ENCODE measurements at places on chromosomes 2 and 18.

DNA sequence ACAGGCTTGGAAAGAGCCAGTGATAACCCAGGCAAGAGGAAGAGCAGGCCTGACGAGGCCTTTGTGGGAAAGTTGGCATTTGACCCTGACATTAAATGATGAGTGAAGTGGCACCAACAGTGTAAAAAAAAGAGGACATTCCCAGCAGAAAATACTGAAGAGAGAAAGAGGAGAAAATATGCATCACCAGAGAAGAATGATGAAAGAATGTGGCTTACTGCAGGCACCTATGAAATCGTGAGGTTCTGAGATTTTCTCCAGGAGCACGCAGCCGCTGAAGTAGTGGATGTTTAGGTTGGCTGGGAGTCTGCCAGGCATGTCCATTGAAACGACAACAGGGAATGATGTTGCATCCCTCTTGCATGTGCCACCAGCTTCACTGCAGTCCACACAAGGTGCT lies 13.8 kb downstream of the EHD3 start:
- no peak for DNase-seq

DNA sequence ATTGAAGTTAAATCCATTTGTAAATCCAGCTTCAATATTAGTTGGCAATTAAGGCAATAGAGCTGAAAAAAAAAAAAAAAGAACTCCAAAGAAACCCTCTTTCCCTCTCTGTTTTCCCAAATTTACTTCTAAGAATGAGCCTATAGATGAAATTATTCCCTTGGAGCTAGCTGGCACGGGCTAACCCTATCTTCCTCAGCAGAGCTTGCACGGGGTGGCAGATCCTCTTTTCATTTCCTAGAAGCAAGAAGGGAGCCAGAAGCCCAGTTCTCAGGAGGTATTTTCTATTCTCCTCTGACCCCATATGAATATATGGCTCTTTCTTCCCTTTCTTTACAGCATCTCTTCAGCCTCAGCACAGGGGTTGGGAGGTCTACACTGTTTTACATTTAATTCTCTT lies 426.0 kb downstream of the TGIF1 start:
- no peak for DNase-seq

DNA sequence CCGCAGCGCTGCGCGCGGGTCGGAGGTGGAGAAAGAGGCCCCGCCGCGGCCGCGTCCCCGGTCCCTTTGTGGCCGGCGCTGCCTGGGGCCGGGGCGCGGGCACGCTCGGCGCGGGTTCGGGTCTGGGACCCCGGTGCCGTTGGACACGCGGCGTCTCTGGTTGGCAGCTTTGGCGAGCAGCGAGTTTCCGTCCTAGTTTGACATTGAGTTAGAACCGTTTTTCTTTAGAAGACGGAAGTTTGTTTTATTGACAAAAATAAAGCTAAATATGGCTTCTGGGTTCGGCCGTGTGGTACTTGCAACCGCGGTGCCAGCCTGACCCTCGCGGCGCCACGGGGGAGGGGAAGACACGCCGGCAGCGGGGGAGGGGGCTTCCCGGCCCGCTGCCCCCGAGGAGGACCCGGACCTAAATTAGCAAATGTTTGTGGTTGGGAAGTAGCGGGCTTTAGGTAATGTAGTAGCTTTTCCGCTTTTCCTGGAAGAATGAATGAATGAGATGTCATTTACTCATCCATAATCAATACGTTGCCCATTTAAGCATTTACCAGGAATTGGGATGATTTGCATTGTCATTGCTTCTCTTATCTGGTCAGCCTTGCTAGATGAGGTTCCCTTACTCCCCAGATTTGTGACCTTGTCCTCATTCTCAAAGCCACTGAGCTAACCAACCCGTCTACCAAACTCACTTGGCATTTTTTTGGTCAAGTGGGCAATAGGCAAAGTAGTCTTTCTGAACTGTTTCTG lies 530 bp downstream of the GALNT1 start:
- DNase-seq: peak; percentile 65

- DNase-seq: no peak
Measured at GRCh38 chr18:70425236-70425635, 136.4 kb downstream of the SOCS6 start.

DNA sequence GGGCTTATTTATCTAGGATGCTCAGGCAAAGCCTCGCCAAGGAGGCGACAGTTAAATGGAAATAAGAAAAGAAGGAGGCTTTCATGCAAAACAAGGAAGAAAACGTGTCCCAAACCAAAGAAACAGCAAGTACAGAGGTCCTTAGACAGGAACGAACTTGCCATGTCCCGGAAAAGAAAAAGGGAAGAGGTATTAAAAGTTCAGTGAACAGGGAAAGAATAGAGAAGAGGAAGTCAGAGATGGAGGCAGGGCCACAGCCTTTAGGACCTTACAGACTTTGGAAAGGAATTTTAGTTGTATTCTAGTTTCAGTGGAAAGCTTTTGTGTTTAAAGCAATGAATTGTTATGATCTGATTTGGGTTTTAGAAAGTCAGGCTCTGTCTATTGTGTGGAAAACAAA lies 22.1 kb downstream of the IKZF2 start:
- DNase-seq: no peak

GRCh38 chr18:79910563-79911343 lies 40.7 kb downstream of the SLC66A2 start:
- DNase-seq: no peak

- no peak for DNase-seq
Measured at GRCh38 chr2:174195253-174195652, 53.1 kb downstream of the OLA1 start.

- DNase-seq: no peak
Measured at GRCh38 chr18:48319801-48320638, 89.2 kb downstream of the ZBTB7C start.

GRCh38 chr2:88950010-88950409 lies 258.5 kb downstream of the RPIA start:
- peak; percentile 15 for DNase-seq

DNA sequence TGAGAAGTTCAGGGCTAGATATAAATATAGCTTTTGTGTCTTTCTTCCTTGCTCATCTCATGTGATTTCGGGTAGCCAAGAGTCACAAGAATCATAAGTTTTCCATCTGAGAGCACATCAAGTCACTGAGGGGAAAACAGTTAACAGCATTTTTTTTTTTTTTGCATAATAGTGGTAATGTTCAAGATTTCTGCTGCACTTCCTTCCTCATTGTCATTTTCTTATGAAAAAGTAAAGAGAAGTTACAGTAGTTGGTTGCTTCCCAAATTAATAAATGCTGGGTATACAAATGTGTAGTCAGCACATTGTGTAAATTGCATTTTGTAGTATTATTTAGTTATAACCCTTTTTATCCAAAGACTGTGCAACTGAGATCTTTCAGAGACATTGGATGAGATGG lies 93.6 kb downstream of the ZEB2 start:
- no peak for DNase-seq

- DNase-seq: no peak
Measured at GRCh38 chr2:252001-252602, 11.7 kb downstream of the SH3YL1 start.

GRCh38 chr2:44804406-44805265 lies 136.9 kb upstream of the SIX3 start:
- no peak for DNase-seq

GRCh38 chr2:24844023-24844685 lies 50.9 kb downstream of the CENPO start:
- no peak for DNase-seq

DNA sequence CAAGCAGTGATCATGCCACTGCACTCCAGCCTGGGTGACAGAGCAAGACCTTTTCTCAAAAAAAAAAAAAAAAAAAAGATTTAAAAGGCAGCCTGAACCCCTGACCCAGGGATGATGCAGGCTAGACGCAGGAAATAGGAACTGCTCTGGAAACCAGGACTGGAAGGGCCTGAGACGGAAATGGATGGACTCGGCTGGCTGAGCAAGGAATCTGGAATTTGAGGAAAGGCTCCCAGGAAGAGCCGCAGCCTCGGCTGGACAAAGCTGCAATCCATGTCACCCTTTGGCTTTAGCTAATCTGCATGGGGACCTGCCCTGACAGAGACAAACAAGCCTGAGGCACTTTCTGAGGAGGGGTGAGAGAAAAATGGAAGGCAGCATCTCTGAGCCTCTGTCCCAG lies 55.0 kb upstream of the DAPL1 start:
- DNase-seq: no peak

DNA sequence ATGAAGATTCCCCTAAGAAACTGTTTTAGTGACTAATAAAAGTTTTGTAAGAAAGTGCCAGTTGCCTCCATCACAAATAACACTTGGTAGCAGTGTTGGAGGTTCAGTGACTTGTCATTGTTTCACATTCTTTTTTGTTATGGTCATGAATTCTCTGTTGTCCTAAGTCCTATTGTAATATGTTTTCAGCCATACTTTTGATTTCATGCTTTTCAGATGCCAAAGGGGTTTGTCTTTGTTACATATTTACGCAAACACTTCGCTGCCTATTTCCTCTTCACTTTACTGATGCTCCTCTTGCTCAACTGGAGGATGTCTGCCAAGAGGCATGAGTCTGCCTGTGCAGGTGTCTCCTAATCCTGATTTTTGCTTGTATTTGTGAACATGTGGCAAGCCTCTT lies 66.6 kb downstream of the PHLPP1 start:
- DNase-seq: no peak

DNA sequence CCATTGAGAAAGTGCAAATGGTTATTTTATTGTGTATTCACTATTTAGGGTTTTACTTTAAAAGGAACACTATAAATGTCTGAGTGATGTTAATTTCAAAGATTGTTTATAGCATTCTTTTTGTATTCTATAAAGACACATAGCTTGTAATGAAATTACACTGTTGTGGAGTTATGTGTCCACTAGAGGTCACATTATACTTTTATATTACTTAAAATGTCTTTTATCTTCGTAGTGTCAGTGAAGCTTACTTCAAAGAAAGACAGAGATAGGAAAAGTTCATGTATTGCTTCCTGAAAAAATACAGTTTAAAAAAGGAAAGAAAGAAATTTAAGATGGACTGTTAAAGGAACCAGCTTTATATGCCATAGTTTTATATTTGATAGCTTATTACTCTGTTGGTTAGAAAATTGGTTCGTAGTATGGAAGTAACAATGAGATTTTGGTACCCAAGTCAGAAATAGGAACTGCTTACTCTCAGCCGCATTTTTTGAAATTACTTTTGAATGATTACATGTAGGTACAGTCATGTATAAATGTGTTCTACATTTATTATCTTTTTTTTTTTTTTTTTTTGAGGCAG lies 20.5 kb downstream of the APLF start:
- no peak for DNase-seq

GRCh38 chr18:44841752-44842587 lies 161.3 kb downstream of the SETBP1 start:
- DNase-seq: no peak

- no peak for DNase-seq
Measured at GRCh38 chr2:139924070-139924469, 1143.9 kb upstream of the NXPH2 start.

DNA sequence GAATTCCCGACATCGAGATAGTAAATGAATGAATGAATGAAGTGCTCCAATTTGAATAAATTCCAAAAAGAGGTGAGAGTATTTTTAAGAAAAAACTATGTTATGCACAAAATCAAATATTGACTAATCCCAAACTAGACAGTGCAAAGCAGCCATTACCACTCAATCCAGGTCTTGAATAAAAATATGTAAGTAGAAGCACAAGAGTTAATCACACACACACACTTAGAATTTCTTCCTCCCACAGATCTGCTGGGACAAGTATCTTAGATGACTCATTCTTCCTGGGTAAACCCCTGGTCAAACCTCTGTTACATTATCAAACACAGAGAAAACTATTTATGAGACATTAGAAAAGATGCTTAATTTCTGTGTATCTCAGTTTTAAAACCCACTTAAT lies 102.0 kb downstream of the PLA2R1 start:
- no peak for DNase-seq

GRCh38 chr2:12495247-12495868 lies 221.4 kb upstream of the TRIB2 start:
- DNase-seq: no peak

- DNase-seq: no peak
Measured at GRCh38 chr2:179963626-179964025, 43.5 kb downstream of the CWC22 start.

GRCh38 chr2:48283586-48284269 lies 246.2 kb upstream of the STON1 start:
- DNase-seq: no peak

DNA sequence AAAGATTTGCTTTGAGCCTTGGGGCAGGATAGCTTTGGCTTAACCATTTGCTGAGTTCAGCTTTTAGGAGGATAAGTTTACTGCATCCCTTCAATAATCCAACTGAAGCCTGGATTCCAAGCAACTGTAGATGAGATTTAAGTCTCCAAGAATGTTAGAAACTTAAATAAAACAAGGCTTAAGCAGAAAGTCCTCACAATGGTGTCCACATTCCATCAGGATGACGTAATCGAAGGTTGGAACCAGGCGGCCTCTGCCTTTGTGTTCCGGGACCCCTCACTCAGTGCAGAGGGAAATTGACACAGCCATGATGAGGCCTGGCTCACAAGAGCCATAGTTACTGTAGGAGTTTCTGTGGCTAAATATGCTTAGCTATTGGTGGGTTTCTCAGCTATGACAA lies 260.4 kb downstream of the LPIN1 start:
- no peak for DNase-seq

DNA sequence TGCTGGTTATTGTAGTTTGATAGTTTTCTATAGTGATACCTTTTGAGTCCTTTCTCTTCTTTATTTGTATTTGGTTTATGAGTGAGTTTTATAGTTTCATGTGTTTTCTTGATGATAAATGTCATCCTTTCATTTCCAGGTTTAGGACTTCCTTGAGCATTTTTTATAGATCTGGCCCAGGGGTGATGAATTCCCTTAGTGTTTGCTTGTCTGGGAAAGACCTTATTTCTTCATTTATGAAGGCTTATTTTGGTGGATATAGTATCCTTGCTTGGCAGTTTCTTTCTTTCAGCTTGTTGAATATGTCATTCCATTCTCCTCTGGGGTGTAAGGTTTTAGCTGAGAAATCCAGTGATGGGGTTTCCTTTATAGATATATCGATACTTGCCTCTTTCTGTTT lies 53.9 kb downstream of the OTX1 start:
- DNase-seq: no peak

GRCh38 chr2:110812726-110813645 lies 80.6 kb downstream of the ACOXL start:
- no peak for DNase-seq

- no peak for DNase-seq
Measured at GRCh38 chr2:235511187-235511661, 17.4 kb downstream of the AGAP1 start.

DNA sequence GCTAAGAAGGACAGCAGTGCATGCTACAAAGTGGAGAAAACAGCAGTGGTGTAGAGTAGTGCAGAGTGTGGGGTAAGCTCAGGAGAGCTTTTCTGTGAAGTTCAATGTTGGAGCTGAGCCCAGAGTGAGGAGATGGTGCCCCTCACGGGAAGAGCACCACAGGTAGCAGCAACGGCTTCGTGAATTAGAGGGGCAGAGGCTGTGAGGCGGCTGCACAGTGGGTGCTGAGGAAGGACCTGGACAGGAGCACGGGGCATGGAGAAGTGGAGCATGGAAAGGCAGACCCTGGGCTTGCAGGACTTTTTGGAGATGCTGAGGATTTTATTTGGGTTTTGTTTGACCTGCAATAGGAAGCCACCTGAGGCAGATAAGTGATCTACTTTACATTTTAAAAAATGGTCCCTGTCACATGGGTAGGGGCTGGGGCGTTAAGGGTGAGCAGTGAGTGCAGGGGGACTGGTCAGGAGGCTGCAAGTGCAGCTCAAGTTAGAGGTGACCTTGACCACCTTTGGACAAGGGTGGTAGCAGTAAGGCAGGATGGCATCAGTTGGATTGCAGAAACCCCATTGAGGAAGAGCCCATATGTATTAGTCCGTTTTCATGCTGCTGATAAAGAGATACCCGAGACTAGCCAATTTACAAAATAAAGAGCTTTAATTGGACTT lies 85.0 kb downstream of the MYCN start:
- DNase-seq: no peak
